ENCODE measurements at places on chromosomes 2 and 18.

GRCh38 chr2:113867571-113867970 lies 22.3 kb upstream of the ACTR3 start:
- DNase-seq, result no peak

DNA sequence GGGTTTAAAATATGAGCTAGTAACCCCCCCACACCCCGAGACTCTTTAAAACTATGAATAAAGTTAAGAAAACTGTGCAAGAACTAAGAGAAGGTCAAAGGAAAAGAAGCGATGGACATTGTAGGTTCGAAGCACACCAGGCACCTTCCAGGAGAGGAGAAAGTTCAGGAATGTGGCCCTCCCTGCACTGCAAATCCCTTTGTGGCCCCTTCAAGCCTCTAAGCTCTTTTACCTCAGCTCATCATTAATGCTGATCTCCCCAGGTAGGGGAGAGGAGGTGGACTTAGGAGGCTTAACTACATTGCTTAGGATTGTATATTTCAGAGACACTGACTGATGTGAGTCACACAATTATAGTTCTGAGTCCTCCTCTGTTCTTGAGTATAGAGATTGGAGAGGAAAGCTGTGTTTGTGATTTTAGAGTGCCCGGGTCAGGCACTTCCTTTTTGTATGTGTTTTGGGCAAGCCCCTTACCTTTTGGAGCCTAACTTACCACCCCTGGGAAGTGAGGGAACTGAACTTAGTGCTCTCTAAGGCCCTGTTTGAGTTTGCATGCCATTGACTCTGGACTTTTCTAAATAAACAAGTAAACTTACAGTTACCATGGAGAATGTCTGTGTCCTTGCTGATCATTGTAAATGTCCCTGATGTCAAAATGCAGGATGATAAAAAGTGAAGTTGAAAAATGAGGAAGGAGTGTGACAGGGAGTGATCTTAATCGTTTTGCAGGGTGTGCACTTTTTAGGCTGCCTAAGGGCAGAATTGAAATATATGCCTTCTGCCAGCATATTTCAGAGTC lies 140.8 kb upstream of the ZEB2 start:
- DNase-seq, result no peak

- no peak for DNase-seq
These were observed 366.7 kb upstream of the SPHKAP start for GRCh38 chr2:228548230-228548629.

DNA sequence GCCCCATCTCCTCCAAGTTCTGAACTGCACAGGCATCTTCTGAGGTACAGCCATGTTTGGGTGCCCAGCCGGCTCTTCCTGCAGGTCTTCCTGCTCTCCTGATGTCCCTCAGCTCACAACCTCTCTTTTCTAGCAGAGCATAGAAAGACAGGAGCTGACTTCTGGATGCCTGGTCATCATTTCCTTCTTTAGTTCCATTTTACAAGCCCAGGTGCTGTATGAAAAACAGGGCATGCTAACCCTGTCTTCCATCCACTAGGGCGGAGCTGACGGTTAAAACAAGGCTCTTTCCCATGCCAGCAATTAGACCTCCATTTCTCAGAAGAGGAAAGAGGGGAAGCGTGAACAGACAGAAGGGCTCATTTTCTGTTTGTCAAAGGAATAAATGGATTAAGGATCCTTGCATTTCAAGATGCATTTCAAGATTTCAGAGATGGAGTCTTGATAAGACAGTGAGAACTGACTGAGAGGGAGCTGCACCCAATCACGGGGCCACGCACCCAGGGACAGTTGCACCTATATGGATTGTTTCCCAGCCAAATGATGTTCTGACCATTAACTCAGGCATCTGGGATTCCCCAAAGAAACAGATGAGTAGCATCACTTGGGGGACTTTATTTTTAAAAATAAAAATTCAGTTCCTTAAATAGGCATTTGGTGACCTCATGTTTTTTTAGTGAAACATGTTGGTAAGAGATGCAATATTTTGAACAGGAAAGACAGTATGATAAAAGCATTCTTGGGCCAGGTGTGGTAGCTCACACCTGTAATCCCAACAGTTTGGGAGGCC lies 45.8 kb upstream of the EML6 start:
- DNase-seq, result no peak

GRCh38 chr18:8367217-8367988 lies 241.8 kb upstream of the RAB12 start:
- peak; percentile 46 for DNase-seq
